ENCODE measurements at places on chromosomes 11 and 22.

- H3K27ac ChIP-seq, result no peak overlapping the region
- DNase-seq, result no peak
- no peaks in the 10 kb centered on the region for H3K27me3 ChIP-seq
- H3K36me3 ChIP-seq, result no peaks in the 10 kb centered on the region
- peaks cover 8% of the 10 kb centered on the region for H3K4me1 ChIP-seq
Observed at GRCh38 chr11:65776710-65777141, 4.0 kb downstream of the AP5B1 start.

DNA sequence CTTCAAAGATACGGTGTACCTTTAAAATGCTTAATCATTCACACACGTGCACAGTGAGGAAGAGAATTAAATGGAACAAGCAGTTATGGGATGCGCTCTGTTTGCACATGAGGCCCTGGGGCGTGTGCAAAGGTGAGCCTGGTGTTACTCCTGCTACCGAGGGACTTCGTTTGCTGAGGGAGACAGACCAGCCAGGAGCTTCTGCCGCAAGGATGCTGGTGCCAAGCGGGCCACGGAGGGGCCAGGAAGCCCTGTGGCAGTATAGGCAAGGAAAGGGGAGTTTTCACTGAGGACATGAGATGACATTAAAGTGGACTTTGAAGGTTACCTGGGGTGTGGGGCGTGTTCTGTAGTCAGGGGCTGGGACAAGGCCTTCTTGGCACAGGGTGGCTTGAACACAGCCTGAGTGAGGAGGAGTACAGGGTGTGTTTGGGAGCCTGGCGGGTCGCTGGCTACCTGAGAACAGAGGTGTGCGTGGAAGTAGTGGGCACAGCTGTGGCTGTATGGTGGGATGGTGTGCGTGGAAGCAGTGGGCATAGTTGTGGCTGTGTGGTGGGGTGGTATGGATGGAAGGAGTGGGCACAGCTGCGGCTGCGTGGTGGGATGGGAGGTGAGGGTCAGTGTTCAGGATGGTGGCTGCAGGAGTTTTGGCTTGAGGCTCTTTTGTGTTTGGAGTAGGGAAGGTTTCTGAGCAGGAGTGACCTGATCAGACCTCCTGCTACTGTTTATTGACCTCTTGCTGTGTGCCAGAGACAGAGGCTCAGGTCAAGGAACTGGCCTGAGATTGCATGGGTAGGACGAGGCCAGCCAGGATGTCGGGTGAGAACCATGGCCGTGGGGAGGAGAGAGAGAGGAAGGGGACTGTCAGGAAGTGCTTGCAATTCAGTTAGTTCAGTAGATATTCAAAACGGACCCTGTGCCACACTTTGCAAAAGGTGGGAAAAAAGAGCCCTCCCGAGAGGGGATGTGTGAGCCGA, 13.7 kb downstream of the TBC1D22A start:
- peaks cover 10% of the 10 kb centered on the region for H3K4me1 ChIP-seq
- no peak overlapping the region for H3K27ac ChIP-seq
- H3K4me3 ChIP-seq, result no peak overlapping the region
- no peaks in the 10 kb centered on the region for H3K27me3 ChIP-seq
- no peaks in the 10 kb centered on the region for H3K36me3 ChIP-seq
- no peak for DNase-seq

DNA sequence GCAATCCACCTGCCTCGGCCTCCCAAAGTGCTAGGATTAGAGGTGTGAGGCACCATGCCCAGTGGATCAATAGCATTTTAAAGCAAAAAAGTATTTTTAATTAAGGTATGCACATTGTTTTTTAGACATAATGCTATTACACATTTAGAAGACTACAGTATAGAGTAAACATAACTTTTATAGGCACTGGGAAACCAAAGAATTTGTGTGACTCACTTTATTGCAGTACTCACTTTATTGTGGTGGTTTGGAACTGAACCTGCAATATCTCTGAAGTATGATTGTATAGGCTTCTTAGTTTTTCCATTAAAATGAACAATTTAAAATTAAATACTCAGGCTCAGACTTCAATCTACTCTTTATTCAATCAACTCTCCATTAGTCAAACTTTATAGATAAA, 17.5 kb upstream of the CD3E start:
- no peaks in the 10 kb centered on the region for H3K27me3 ChIP-seq
- H3K4me3 ChIP-seq, result no peak overlapping the region
- DNase-seq, result no peak
- no peak overlapping the region for H3K27ac ChIP-seq

DNA sequence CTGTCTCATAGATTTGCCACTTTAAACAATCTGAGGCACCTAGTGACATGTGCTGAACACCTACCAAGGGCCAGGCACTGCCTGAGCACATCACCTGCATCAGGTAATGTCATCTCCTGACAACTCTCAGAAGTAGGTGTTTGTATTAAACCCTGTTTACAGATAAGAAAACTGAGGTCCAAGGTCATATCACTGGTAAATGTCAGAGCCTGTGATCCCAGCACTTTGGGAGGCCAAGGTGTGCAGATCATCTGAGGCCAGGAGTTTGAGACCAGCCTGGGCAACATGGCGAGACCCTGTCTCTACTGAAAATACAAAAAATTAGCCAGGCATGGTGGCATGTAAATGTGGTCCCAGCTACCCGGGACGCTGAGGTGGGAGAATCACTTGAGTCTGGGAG, 39.1 kb upstream of the ACCSL start:
- no peak overlapping the region for H3K27ac ChIP-seq
- no peak for DNase-seq
- H3K36me3 ChIP-seq, result no peaks in the 10 kb centered on the region
- H3K4me1 ChIP-seq, result no peaks in the 10 kb centered on the region

DNA sequence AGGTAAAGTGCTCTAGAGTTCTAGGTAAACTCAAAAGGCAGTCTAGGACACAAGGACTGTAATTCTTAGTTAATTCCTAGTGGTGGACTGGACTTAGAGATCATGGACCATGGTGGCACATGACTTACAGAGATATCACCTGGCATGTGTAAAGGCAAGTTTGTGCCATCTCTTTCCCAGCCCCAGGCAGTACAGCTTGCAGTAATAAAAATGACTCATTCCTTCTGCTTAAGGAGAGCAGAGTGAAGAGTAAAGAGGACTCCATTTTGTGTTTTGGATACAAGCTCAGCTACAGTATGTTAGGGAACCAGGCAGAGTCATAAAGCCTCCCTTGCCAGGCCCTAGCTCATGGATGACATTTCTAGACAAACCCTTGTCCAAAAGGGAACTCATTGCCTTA, 629.9 kb downstream of the JRKL start:
- H3K4me3 ChIP-seq, result no peak overlapping the region
- H3K27me3 ChIP-seq, result no peaks in the 10 kb centered on the region
- no peaks in the 10 kb centered on the region for H3K4me1 ChIP-seq
- no peak overlapping the region for H3K27ac ChIP-seq

GRCh38 chr11:83172551-83172950, 15.6 kb downstream of the PCF11 start:
- H3K36me3 ChIP-seq, result peaks cover 91% of the 10 kb centered on the region
- H3K27me3 ChIP-seq, result no peaks in the 10 kb centered on the region
- H3K27ac ChIP-seq, result no peak overlapping the region
- no peaks in the 10 kb centered on the region for H3K4me1 ChIP-seq
- no peak for DNase-seq

DNA sequence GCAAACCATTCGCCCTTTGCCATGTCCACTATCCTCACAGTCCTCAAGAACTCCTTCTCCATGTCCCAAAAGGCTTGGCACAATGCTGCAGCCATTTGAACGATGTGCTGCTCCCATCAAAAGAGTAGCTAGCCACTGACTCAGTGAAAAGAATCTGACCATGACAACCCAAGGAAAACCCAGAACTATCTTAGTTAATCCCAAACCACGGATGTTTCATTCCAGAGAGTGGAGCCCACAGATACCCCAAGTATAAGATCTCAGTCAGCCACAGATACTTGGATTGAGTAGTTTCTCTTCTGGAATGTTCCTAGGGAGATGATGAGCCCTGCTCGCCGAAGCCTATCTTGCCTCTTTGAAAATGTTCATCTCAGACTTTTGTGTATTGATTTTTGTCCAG, 176.9 kb downstream of the NAV2 start:
- peaks cover 6% of the 10 kb centered on the region for H3K4me1 ChIP-seq
- H3K27me3 ChIP-seq, result no peaks in the 10 kb centered on the region
- no peak overlapping the region for H3K4me3 ChIP-seq
- H3K36me3 ChIP-seq, result peaks cover 9% of the 10 kb centered on the region
- no peak overlapping the region for H3K27ac ChIP-seq

- H3K4me1 ChIP-seq, result no peaks in the 10 kb centered on the region
- H3K36me3 ChIP-seq, result no peaks in the 10 kb centered on the region
- H3K27me3 ChIP-seq, result no peaks in the 10 kb centered on the region
- H3K4me3 ChIP-seq, result no peak overlapping the region
- H3K27ac ChIP-seq, result no peak overlapping the region
- no peak for DNase-seq
Observed at GRCh38 chr11:14361951-14362350, 3.0 kb upstream of the RRAS2 start.

DNA sequence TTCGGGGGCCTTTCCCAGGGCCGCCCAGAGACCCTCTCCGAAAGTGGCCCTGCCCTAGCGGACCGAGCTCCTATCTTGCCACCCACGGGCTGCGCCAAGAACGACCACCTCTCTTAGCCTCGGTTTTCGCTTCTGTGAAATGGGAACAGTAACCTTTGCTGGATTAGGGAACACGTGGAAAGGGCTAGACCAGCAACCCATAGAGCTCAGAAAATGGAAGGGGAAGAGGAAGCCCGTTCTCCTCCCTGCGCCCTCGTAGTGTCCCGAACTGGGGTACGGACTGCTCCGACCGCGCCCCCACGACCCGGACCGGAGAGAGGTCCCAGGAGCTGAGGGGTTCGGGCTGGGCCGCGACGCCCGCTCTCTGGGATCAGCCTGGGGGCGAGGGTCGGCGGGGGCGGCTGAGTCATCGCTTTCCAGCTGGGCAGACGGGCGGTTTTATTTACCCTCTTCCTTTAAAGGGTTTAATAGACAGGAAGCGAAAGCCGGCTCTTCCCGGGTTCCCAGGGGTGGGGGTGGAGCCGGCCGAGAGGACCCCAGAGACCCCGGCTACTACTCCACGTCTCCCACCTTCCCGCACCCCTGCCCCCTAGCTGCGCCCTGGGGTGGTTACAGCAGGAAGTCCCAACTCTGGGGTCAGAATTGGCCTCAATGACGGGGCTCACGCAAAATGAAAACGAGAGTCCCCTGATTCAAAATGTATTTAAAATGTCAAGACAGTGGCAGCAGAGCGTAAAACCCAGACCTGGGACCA, 907 bp upstream of the PHLDA2 start:
- peaks cover 41% of the 10 kb centered on the region for H3K27me3 ChIP-seq
- H3K4me1 ChIP-seq, result peaks cover 13% of the 10 kb centered on the region
- no peak overlapping the region for H3K27ac ChIP-seq
- peak overlapping the region; percentile 26 for H3K4me3 ChIP-seq

GRCh38 chr11:71338801-71339395, 86.5 kb upstream of the SHANK2 start:
- no peaks in the 10 kb centered on the region for H3K36me3 ChIP-seq
- no peak for DNase-seq
- H3K27me3 ChIP-seq, result no peaks in the 10 kb centered on the region
- no peaks in the 10 kb centered on the region for H3K4me1 ChIP-seq

DNA sequence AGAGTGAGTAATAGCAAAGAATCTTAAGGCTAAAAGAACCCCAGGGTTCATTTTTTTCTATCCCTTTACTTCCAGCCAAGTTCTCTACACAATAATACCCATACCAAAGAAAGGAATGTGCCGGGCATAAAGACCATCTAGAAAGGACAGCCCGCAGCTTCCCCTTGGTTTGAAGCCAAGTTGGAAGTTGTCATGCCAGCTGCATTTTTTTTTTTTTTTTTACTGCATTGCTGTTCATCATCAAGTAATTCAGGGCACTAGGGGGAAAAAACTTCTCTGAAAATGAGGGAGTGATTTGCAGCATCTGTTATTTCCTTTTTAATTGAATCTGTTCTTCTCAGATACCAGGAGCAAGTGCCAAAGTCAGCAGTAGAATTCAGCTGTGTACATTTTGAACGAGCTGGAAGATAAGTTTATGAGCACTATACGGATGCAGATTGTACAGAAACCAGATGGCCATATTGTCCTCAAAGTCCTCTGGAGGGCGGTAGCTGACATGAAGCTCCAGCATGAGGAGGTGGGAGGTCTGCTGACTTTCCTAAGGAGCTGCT, 56.4 kb downstream of the UBASH3B start:
- H3K27me3 ChIP-seq, result no peaks in the 10 kb centered on the region
- no peak overlapping the region for H3K27ac ChIP-seq
- no peaks in the 10 kb centered on the region for H3K4me1 ChIP-seq
- no peak for DNase-seq
- H3K4me3 ChIP-seq, result no peak overlapping the region

GRCh38 chr22:26417406-26417805, 11.7 kb upstream of the ASPHD2 start:
- no peak overlapping the region for H3K27ac ChIP-seq
- H3K4me1 ChIP-seq, result no peaks in the 10 kb centered on the region
- no peak for DNase-seq
- H3K36me3 ChIP-seq, result no peaks in the 10 kb centered on the region
- no peak overlapping the region for H3K4me3 ChIP-seq

GRCh38 chr22:30427871-30428270, 2.3 kb downstream of the MTFP1 start:
- DNase-seq, result no peak
- no peak overlapping the region for H3K4me3 ChIP-seq
- H3K27ac ChIP-seq, result no peak overlapping the region
- H3K36me3 ChIP-seq, result peaks cover 2% of the 10 kb centered on the region
- peaks cover 21% of the 10 kb centered on the region for H3K4me1 ChIP-seq

DNA sequence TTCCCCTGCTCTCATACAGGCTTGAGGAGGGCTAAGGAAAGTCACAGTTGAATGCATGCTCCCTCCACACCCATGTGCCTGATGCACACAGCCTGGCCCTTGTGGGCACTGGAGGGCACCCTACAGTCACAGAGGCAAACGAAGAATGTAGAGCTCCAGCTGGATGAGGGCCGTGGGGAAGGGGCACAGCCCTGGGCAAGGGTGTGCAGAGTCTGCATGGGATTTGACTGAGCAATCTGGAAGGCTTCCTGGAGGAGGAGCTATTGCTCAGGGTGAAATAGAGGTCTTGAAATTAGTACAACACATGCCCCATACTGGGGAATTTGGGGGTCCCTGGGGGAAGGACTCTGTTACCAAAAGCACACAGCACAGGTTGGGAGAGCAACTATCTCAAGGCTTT, 64.0 kb downstream of the KCNQ1 start:
- peaks cover 56% of the 10 kb centered on the region for H3K27me3 ChIP-seq
- DNase-seq, result no peak
- H3K4me1 ChIP-seq, result no peaks in the 10 kb centered on the region

GRCh38 chr11:20127671-20128527, 32.4 kb downstream of the DBX1 start:
- H3K36me3 ChIP-seq, result no peaks in the 10 kb centered on the region
- peaks cover 19% of the 10 kb centered on the region for H3K27me3 ChIP-seq
- no peak overlapping the region for H3K4me3 ChIP-seq
- H3K4me1 ChIP-seq, result peaks cover 5% of the 10 kb centered on the region
- no peak overlapping the region for H3K27ac ChIP-seq

Measured in H1 (cell line).